Activated T-helper 17 cell treated with anti-CD3 and anti-CD28 coated beads, Interleukin-2, amount 50 U/mL, for 72 hours (primary cell): ENCODE measurements at places on chromosomes 5 and 9. TPM values are rescaled to one million over a fixed set of nuclear protein-coding genes. Genes with fewer than 3 reads are reported as not detected.
A peak's percentile ranks its signal among the peaks of the same experiment; 100 is the strongest.

- H3K36me3 ChIP-seq: peaks cover 57% of the 10 kb centered on the region
- H3K4me3 ChIP-seq: no peak overlapping the region
- H3K27me3 ChIP-seq: no peaks in the 10 kb centered on the region
- H3K4me1 ChIP-seq: peaks cover 5% of the 10 kb centered on the region
- ATAC-seq: no peak
- H3K27ac ChIP-seq: peak overlapping the region; percentile 7
Observed at GRCh38 chr9:6816581-6816980, 58.8 kb downstream of the KDM4C start.

The PCDHGA11 gene
- not detected for total RNA-seq

The PCDHGC5 gene
- not detected for total RNA-seq

GRCh38 chr9:70043285-70043684 lies 363 bp upstream of the MAMDC2 start:
- peaks cover 5% of the 10 kb centered on the region for H3K4me1 ChIP-seq
- H3K27ac ChIP-seq: no peak overlapping the region
- H3K4me3 ChIP-seq: no peak overlapping the region
- no peak for ATAC-seq
- H3K36me3 ChIP-seq: no peaks in the 10 kb centered on the region
